Stimulated activated CD4-positive, alpha-beta T cell treated with anti-CD3 and anti-CD28 coated beads, Interleukin-1b, Interleukin-23, amount 100 ng/mL, for 48 hours (primary cell): ENCODE measurements at places on chromosomes 13 and 19.
A peak's percentile ranks its signal among the peaks of the same experiment; 100 is the strongest.

GRCh38 chr13:100490692-100491091 lies 97.9 kb downstream of the GGACT start:
- DNase-seq = no peak

DNA sequence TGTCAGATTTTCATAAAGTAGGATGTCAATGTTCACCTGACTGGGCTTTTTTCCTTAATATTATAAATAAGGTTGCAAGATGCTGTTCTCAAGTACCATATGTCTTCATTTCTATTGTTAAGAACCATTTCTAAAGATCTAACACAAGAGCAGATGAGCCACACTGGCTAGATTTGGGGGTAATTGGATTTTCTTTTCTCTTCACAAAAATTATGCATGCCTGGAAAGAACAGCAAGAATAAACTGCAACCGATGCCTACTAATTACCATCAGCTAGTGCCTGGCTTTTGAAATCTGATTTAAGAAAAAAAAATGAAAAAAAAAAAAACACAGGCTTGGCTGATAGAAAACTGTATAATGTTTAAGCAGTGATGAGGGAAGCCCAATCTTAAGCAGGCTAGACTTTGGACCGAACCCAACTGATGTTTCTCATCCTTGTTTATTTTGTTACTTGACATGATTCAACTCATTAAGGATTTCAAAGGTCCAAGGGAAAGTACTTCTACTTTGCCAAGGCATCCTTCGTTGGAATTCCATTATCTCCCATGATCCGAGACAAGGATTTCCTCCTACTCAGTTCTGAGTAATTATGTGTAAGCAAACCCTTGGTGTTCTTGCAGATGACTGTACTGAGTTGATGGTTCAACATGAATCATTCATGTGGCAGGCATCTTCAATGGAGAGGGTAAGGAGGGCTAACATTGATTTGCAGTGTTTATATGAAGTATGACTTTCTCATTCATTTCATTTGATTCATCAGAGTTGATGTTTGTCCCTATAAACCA lies 300.5 kb downstream of the SPRY2 start:
- DNase-seq = no peak

DNA sequence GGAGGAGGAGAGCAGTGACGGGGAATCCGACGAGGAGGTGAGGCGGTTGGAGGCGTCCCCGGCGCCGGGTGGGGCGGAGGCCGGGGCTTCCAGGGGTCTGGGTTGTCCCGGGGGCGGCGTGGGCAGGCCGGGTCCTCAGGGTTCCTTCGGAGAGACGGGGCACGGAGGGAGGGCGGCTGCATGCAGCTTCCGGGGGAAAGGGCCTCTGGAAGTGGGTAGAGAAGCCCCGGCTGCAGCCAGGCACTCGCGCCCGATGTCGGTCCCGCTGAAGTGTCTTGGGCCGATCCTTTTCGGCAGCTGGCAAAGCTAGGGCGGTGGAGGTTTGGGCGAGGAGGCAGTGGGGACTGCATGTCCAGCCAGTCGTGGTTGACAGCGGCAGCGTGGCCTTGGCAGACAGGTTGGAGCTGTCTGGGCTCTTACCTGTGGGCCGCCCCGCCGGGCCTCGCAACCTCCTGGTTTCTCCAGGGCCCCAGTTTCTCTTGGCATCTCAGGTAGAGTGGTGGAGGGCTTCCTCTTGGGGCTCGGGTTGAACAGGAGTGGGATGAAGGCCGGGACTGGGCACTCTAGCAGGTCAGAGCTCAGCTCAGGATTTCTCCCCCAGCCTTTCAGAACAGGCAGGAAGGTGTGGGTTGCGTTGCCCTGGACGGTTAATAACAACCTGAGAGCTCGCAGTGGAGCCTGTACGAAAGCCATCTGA lies 690 bp downstream of the KMT2B start:
- DNase-seq = peak; percentile 72

DNA sequence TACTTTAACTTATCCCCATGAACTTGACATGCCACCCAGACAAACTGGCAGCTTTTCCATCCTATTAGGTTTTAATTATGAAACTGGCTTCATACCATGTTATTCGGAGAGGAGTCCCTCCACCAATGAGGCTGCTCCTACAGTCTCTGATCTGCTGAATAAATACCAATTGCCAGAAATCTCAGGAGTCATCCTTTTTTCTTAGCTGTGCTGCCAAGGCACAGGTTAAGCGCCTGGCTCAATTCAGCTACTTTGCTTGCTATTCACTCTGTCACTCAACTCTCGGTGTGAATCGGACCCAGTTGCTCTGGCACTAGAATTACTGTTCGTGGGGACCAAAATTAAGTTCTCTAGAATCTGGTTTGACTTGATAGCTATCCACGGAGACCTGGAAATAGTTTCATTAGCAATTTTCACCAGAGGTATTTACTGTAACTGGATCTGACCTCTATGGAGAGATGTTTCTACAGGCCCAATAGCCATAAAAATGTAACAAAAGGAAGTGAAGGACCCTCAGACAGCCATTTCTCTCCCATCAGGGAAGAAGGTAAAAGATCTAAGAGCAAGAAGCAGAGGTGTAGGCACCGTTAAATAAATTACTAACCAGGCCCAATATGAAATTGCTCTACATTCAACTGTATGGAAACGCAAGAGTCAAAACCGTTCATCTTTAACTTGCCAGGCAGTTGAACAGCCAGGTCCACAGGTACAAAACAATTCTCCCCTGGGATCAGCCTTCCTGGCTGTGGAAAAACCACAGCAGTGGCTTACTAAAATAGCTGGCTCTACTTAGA lies 5.4 kb downstream of the ZC3H4 start:
- peak; percentile 19 for DNase-seq

GRCh38 chr13:98360545-98360944 lies 183.5 kb upstream of the RNF113B start:
- no peak for DNase-seq

DNA sequence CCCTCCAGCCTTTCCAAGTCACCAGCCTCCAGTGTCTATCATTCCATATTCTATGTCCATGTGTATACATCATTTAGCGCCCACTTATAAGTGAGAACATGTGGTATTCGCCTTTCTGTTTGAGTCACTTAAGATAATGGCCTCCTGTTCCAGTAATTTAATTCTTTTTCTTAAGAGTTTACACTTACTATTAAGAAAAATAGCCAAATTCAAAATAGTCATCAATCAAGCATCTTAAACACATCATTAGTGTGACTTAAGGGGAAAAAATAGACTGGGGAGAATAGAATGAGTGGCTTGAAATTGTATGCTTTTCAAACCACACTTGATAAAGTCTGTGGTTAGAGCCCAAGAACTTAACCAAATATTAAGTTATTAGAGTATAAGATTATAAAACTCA lies 248.0 kb downstream of the MAB21L1 start:
- DNase-seq = no peak

- no peak for DNase-seq
Observed at GRCh38 chr19:36110487-36111199, at the start of gene OVOL3. TSS of gene OVOL3 (plus strand) at chr19:36111143. CDS start at chr19:36111203, 60 bp downstream.

DNA sequence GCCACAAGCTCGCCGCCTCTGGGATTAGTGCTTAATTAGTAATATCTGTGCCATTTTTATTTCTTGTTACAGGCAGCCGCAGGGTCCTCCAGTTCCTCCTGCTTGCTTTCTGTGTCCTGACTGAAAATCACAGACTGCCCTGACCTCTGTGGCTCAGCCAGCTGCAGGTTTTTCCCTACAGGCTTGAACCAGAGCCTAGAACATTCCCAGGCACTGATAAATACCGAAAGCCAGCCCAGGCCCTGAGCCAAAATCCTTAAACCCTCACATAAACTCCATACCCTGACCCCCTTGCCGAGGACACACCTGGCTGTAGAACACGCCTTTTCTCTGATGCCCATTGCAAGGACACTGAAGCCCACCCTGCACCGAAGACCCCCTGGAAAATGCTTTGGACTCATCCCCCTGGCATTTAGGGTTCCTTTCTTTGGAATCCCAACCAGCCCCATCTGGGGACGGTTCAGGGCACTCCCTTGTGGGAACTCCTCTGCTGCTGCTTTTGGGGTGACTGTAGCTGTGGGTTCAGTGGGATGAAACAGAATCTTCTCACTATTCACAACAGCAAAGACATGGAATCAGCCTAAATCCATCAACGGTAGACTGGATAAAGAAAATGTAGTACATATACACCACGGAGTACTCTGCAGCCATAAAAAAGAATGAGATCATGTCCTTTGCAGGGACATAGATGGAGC lies 15.5 kb downstream of the DPP9 start:
- DNase-seq = no peak

DNA sequence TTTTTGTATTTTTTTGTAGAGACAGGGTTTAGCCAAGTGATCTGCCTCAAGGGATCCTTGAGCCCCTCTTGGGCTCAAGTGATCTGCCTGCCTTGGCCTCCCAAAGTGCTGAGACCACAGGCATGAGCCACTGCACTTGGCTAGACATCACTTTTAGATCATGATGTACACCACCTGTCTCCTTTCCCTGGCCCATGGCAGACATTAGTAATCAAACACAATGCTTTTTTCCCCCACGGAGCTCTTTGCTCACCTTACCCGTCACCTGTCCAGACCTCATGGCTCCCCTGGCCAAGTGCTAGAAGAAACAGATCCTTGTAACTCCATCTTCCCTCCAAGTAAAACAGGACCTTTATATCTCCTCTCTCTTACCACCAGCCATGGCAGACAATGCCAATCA lies 18.4 kb downstream of the NUMBL start:
- DNase-seq = no peak

DNA sequence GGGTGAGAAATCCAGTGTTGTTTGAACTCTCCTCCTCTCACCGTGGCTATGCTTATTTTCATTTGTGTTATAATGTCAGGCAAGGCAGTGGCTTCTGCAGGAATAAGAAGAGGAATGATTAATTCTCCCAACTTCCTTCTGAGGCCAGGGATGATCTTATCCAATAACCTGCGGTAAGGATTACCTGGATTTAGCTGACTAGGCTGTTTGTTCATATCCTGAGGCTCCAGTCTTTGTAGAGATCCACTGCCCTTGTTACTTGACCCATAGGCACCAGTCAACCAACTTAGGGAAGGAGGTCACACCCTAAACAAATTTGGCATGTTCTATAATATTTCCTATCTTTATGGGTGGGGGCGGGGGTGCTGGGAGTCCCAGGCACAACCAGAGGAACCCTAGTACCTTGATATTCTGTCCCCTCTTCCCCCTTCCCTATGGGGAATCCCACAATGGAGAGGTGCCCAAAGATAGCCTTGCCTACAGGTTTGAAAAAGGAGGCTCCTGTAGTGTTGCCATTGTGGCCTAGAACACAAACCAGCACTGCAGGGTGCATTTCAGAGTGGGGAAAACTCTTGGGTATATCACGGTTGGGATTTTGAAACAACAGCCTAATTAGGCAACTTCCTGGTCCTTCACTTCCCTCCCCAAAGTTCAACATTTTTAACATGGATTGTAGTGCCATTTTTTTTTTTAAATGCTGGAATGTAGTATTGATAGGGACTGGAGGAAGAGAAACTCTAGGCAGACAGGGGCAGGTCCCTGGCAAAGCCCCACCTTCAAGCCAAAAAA lies 977.5 kb upstream of the SPRY2 start:
- no peak for DNase-seq

GRCh38 chr13:73815796-73816195 lies 318.4 kb downstream of the KLF12 start:
- no peak for DNase-seq

GRCh38 chr13:54029720-54030119 lies 1001.1 kb downstream of the OLFM4 start:
- DNase-seq = no peak

GRCh38 chr19:52444506-52444905 lies 8.8 kb upstream of the ZNF578 start:
- no peak for DNase-seq

GRCh38 chr19:52735734-52736133 lies 890 bp upstream of the ZNF611 start:
- DNase-seq = peak; percentile 10

DNA sequence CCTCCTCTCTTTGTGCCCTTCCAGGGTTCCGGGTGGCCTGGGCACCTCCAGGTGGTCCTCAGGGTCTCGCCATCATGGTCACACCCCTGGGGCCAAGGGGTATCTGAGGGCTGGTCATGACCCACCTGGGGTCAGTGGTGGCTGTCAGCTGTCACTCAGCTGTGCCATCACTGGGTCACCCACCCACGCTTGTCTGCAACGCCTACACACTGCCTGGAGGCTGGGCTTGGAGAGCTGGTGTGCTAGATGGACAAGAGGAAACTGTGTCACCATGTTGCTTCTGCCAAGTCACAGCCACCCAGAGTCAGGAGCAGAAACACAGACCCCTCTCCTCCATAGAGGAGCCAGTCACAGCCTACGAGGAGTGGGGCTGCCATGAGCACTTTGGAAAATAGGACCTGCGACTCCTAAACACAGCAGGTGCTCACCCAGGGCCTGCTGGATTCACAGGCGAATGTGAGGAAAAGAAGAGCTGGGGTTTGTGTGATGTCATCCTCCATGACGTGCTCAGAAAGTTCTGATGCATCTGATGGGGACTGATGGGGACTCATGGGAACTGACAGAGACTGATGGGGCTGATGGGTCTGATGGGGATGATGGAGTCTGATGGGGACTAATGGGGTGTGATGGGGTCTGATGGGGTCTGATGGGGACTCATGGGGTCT lies 10.7 kb upstream of the GRTP1 start:
- DNase-seq = no peak

- DNase-seq = no peak
Observed at GRCh38 chr13:74036373-74036772, 97.8 kb downstream of the KLF12 start.

DNA sequence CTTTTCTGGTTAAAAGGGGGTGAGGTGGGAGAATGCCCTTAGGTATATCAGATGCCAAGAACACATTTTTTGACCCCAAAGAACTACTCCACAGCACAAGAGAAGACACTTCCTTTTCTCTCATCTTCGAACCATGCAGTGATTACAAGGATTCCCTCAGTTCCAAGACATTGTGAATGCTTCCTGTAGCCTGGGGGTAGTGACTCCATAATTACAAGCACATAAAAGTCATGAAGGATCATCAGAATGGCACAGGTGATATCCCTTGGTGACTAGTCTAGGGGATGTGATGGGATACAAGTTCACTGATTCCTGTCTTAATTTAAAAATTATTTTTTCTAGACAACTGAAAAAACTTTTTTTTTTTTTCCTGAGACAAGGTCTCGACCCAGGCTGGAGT lies 78.0 kb downstream of the ZC3H13 start:
- DNase-seq = no peak
